ENCODE measurements at places on chromosomes 4 and X.

GRCh38 chrX:105260291-105261043 is 40.0 kb upstream of the TEX13A start:
- DNase-seq: no peak

- DNase-seq: peak; percentile 48
Observed at GRCh38 chr4:122827879-122828601, 1.4 kb downstream of the FGF2 start.

GRCh38 chr4:155582971-155583437 is 83.6 kb upstream of the GUCY1A1 start:
- DNase-seq: no peak

DNA sequence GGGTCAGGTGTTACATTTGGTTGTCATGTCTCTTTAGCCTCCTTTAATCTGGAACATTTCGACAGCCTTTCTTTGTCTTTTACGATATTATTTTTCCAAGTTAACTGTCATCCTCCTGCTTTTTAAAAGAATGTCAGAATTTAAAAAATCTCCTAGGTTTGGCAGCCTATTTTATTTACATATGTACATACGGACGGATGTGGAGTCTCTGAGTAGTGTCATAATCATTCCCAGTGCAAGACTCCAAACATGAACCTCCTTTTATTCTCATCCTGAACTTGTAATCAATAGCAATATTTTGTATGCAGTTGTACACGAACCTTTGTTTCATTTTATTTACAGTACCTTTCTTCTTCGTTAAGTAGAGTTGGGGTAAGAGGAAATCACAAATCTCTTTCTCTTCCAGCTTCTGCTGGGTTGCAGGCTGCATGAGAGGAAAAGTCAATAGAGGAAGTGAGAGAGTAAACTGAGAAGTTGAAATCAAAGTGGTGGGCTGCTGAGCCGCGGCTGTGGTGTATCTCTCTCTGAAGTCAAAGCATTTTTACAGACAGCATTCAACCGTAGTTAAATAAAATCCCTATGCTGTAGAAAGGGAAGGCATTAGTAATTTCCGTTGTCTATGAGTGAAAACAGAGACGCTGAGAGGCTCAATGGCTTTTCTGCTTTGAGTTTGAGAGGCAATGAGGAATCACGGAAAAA is 53.9 kb upstream of the RPS6KA3 start:
- no peak for DNase-seq

- DNase-seq: no peak
Observed at GRCh38 chr4:80610845-80611677, 275.5 kb downstream of the CFAP299 start.

- DNase-seq: no peak
Observed at GRCh38 chr4:168560184-168561180, 63.6 kb downstream of the PALLD start.

DNA sequence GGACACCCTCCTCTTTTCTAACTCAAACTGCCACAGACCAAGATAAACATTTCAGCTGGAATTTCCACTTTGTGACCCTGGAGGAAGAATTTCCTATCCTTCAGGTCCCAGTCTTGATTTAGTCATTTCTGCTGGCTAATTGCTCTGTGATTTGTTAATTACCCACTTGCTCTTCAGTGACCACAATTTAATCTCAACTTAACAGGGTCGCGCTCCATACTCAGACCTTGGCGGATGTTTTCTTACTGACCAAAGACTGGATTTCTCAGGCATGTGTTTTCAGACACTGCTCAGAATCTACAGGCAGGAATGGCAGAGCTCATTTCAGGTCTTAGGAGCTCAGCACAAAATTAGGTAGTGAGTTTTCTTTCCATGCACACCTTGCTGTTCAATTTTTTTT is 188.9 kb downstream of the ASMT start:
- DNase-seq: no peak

DNA sequence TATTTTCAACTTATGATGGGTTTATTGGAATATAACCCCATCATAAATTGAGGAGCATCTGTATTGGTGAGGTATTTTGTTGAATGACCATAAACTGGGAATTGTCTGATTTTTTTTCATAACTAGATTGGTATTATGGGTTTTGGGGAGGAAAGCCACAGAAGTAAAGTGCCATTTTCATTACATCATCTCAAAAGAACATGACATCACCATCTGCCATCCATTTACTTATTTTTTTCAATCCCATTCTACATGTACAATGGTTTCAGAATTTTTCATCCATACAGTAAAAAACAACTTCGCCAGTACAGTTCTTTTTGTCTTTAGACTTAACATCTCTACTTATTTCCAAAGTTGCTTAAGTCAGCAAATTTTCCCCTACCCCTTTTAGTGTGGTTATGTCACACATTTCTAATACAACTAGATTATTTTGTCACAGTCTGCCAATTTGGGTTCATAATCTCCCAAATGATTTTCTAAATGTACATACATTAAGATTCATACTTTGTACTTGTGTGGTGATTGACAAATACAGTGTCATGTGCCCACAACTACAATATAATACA is 459.4 kb downstream of the IDS start:
- DNase-seq: no peak

All from stimulated activated CD4-positive, alpha-beta T cell treated with anti-CD3 and anti-CD28 coated beads, Interleukin-1b, Interleukin-23, amount 100 ng/mL, for 48 hours (primary cell).